ENCODE measurements at places on chromosomes 5 and 9.

DNA sequence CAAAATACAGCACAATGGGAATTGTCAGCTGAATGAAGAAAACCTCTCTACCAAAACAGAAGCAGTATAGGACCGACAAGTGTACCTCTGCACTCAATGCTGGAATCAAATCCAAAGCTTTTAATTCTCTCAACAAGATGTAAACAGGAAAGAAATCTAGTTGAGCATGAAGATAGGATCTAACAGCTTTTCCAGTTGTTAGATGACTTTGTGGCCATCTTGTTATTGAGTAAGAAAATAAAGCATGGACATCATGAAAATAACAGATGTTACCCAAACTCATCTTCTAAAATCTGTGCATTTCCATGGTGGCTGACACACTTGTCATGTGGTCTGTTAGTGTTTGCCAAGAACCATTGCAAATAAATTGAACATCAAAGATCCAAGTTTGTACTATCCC, 34.7 kb downstream of the SREK1 start:
- no peak for DNase-seq

DNA sequence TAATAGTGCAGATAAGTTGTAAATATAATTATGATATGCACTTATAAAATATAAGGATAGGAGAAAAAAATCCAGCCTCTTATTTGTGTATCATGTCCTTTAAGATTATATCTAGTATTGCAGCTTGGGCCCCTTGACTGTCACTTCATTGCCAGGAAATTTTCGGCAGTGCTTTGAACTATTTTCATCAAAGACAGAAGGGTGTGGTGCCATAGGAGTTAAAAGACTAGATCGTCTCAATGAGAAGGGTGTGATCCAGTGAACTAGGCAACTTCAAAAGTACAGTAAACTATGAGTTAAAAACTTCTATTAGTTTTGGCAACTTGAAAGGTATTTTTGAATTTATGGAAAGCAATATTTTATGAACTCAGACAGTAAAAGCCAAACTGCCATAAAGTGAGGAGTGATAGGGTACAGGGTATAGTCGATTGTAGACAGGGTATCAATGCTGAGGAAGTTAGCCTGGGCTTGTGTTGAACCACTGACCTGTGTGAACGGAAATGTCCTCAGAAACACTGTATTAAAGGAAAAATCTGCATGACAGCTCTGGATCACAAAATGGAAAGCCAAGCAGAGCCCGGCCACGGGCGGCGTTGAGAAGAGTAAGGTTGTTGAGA, 48.6 kb upstream of the IZUMO3 start:
- DNase-seq = no peak

GRCh38 chr9:94676446-94677131, 37.3 kb upstream of the FBP1 start:
- no peak for DNase-seq

- DNase-seq = no peak
Measured at GRCh38 chr5:94545870-94546625, 72.4 kb downstream of the KIAA0825 start.

- no peak for DNase-seq
Measured at GRCh38 chr9:91840469-91840868, 109.6 kb downstream of the ROR2 start.

GRCh38 chr9:110895147-110895905, 142.9 kb downstream of the LPAR1 start:
- DNase-seq = no peak

DNA sequence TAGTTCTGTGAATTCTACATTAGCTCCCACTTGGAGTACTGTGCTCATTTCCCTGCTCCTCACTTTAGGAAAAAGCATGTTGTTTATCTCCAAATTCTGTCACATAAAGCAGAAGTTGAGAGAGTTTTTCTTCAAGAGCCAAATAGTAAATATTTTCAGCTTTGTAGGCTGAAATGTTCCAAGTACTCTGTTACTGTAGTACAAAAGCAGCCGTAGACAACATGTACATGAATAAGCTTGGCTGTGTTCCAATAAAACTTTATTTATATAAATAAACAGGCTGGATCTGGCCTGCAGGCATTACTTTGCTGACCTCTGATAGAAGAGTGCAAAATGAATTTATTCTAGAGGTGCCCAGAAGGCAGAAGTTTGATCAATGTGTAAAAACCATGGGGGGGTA, 73.0 kb upstream of the AGXT2 start:
- DNase-seq = no peak

- DNase-seq = no peak
Measured at GRCh38 chr5:170078931-170079330, 26.8 kb upstream of the FOXI1 start.

DNA sequence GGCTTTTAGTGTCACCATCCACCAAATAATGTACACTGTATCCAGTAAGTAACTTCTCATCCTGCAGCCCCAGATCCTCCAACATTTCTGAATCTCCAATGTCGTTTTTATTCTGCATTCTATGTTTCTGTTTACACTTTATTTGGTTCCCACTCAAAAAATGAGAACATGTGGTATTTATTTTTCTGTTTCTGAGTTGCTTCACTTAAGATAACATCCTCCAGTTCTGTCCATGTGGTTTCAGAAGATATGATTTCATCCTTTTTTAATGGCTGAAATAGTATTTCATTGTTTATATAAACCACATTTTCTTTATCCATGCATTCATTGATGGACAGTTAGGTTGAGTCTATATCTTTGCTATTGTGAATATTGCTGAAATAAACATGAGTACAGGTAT, 677.3 kb upstream of the FTMT start:
- DNase-seq = no peak

GRCh38 chr9:84829471-84829870, 159.9 kb downstream of the NTRK2 start:
- no peak for DNase-seq

DNA sequence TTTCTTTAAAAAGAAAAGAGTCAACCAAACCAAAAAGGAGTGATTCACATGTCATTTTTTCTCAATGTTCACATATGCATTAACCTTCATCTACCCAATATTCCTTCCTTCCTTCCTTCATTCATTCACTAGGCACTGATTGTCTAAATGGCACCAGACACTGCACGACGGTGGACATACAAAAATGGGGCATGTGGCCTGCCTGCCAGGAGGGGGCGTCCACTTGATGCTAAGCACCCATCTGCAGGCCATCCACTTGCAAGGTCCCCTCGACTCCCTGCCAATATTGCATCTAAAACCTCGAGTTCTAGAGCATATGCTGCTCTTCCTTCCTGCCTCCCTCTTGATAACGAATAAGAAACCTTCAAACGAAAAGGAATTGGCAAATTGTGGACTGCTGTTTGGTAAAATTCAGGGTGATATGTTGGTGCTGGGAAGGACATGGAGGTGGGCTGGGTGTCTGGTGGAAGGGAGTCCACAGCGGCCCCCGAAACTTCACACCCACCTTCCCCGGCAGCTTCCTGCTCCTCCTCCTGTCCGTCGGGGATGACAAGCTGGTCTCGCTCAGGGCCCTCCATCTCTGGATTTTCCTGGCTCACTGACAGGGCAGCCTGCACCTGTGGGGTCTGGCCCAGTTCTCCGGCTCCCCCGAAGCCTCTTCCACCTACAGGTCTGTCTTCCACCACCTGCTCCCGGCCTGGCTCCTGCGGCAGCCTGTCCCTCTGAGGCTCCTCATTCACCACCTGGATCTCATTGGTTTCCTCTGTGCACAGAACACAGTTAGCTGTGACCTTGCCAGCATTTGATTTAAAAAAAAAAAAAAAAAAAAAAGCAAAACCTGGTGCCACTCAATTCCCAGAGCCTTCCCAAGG, 64.3 kb downstream of the GOLM1 start:
- peak; percentile 23 for DNase-seq

DNA sequence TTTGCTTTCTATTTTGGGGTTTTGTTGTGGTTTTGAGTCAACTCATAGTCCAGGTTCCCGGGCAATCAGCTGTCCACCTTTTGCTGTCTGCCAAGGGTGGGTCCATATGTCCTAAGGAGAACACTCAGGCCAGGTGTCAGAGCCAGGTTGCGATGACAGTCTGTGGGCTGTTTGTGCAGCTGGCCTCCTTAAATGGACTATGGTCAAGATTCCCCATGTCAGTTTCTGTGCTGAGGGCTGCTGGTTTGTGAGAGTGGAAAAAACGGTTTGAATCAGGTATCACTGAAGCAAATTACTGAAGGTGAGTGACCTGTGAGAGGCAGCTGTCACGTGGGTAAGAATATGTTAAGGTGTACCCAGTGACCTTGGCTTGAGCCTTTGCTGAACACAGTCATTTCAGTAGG, 33.0 kb downstream of the SNX30 start:
- peak; percentile 73 for DNase-seq

GRCh38 chr5:171420431-171421241, 1.2 kb downstream of the FGF18 start:
- no peak for DNase-seq

- DNase-seq = no peak
Measured at GRCh38 chr9:80175286-80176150, 603.8 kb downstream of the TLE4 start.

- DNase-seq = no peak
Measured at GRCh38 chr9:94931740-94932139, 205.2 kb downstream of the AOPEP start.

GRCh38 chr5:149413477-149414210, 34.6 kb upstream of the IL17B start:
- no peak for DNase-seq

- peak; percentile 52 for DNase-seq
Measured at GRCh38 chr9:135989722-135990467, 28.7 kb upstream of the UBAC1 start.

DNA sequence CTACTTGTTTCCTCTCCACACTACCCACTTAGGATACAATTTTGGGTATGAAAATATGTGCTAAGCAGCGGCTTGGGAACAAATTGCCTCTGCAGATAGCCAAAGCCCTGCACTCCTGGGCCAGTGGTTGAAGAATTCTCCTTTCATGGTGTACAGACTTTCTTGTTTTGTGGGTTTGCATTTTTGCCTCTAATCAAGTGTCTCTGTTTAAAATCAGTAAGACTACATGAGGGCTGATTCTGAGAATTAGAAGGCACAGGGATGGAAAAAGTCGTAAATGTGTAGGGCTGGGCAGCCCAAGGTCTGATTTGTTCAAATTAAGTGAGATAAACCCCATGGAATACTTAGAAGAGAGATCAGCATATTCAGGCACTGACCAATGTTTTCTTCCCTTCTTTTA, 103.7 kb upstream of the CD180 start:
- DNase-seq = no peak

GRCh38 chr9:132769906-132770769, 99.9 kb downstream of the GTF3C4 start:
- DNase-seq = no peak

DNA sequence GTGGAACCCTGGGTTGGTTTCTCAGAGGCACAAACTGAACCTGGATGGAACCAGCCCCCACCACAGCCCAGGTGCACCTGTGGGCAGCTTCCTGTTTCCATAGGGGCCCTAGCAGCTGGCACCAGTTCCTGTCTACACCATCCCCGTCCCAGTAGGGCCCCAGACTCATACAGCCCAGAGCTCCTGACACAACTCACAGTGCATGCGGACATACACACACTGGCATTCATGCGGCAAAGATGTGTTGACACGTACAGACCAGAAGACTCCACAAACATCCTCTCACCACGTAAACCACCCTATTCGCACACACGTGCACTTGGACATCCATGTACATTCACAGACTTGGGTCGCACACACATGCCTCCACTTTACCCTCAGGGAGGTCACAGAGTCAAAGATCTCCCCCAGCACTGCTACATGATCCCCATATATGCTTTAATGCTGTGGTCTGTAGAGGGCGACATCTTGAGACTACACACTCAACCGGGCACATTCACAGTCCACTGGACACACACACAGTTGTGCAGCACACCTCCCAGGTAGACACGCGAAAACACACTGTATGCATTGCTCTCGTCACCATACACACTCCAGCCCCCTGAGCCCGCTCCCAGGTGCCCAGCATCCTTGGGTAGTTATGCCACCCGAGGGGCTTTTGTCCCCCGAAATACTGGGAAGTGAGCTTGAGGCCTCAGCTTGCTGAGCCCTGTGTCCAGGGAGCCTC, 22.4 kb downstream of the CXXC5 start:
- DNase-seq = peak; percentile 75

DNA sequence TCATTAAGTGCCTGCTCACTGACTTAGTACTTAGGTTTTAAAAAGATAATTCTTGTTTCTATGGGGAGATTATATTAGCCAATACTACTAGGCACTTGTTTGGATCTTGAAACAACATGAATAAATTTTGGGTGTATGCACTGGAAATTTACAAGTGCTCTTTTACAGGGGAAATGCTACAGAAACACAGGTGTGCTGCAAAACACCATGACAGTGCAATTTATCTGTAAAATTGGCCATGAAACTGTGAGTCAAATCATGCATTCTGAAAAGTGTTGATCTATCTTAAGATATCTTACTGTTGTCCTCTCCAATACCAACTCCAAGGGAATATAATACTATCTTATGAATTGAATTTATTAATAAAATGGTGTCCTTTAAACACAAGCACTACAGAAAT, 12.1 kb upstream of the PCDHB1 start:
- no peak for DNase-seq

DNA sequence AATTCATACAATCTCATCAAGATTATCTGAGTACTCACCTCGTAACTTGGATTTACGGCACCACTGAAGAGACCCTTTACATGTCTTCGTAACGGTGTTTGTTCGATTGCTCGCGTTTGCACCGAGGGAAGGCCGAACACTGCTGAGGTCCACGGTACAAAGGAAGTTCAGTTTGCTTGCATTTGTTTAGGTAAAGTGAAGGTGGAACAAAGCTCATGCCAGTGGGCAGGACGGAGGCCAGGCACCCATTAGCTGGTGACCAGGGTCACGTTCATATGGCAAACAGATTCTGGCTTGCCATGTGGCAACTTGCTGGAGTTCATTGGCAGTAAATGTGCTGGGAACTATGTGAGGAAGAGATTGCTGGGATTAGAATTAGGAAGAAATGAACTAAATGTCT, 164.8 kb downstream of the MACROH2A1 start:
- no peak for DNase-seq

DNA sequence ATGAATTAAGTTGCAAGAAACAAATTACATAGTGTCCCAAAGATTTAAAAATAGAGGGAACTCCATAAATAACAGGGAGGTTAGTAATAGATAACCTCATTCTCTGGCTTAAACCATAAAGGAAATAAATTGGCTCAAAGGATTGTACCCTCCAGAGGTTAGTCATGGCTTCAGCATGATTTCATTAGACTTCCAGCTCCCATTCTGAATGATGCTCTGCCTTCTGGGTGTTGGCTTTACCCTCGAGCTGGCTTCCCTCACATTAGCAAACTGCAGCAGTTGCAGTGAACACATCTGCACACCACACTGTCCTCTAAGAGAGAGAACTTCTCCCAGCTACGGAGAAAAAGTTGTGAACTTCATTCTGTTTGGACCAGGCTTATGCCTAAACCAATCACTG, 70.4 kb downstream of the RGS7BP start:
- no peak for DNase-seq

Data from SHP77 (cell line).